ENCODE measurements at places on chromosomes 6 and 20. TPM values are rescaled to one million over a fixed set of nuclear protein-coding genes. Genes with fewer than 3 reads are reported as not detected.
A peak's percentile ranks its signal among the peaks of the same experiment; 100 is the strongest.

- no peak for DNase-seq
These were observed 462.3 kb downstream of the CDC5L start for GRCh38 chr6:44849806-44850205.

DNA sequence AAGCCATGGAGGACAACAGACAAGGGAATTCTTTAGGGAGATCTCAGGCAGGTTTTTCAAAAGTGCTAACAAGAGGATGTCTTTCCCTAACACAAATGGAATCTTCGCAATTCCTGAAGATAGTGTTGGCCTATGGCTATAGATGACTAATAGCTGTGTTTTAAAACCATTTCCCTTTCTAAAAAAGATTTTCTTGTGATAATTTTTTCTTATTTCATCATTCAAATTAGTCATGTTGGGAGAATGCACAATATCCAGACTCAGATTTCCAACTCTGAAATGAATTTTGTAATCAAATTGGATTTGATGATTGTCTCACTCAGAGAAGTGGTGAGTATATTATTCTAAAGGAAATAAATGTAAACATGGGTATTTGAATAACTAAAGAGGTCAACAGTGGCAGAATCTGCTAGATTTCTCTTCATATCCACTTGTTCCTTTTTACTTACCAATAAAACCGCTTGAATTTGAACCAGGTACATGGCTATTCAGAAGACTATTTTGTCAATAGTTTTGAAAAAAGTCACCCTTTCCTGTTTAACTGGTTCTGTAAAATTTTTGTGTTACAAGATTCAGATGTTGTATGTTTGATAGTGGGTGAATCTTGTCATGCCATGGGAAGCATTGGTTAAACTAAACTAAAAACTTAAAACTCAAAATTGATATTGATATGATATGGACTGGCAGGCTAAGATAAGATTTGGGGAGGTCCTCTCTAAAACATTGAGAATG, 1223.7 kb upstream of the EYS start:
- DNase-seq: no peak

DNA sequence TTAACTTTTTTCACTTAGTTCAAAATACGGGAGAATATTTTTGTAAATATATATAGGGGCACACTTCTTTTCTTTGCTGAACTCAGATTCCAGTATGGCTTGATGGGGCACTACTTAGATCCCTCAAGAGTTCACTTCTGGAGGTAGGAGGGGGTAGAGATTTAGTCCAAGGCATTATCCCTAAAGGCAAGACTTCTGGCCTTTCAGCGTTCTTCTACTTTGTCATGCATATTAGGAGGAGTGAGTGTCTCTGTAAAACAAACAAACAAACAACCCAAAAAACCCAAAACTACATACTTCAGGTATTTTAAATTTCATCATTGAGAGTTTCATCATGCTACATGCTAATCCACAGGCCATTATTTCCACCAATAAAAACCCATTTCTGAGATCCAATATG, 32.0 kb downstream of the SMPDL3A start:
- no peak for DNase-seq

DNA sequence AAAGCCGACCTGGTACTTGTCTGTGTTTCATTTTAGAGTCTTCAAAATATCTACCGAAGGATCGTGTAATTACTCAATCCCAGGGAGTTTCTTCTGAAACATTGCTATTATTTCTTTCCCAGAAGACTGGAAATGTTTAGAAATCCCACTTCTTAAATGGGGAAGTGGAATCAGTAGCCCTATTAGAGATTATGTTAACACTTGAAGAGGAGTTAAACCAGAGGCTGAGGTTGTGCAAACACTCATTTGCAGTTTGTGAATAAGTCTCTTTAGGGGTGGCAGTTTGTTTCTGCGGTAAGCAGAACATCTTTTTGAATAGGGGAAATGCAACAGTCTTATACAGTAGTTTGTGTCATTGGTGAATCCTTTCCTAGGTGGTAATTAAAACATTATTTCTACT, 21.3 kb downstream of the DSP start:
- no peak for DNase-seq

DNA sequence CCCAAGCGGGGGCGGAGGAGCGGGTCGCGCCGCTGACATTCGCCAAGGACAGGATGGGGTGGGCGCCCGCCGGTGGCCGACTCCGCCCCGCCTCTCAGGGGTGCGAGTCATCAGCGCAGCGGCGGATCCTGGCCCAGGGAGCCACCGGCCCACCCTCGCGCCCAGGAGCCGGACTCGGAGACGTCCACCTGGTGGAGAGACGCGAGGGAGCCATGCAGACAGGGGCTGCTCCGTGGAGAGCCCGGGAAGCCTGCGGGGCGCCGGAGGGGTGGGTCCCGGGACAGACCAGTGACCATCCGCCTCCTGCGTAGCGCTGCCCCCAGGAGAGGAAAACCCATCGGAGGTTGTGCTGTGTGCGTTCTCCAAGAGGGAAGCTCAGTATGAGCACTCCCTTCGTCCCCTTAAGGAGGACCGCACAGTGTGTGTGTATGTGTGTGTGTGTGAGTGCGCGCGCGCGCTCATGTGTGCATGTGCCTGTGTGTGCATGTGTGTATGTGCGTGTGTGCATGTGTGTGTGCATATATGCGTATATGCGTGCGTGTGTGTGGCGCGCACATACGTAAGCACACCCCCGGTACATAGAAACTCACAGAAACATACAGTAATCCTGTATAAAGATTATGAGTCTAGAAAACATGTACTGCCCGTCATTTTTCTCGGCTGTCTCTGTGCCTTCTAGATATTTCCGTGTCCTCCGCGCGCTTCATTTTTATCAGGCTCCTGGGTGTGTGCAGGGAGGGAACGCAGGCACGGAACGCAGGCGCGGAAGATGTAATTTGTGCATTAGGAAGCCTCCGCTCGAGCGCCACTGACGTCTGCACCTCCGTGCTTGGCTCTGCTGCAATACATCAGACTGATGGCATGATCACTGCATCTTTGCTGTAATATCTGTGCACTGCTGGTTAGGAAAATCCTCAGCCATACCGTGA, 158.9 kb downstream of the TBXT start:
- no peak for DNase-seq

DNA sequence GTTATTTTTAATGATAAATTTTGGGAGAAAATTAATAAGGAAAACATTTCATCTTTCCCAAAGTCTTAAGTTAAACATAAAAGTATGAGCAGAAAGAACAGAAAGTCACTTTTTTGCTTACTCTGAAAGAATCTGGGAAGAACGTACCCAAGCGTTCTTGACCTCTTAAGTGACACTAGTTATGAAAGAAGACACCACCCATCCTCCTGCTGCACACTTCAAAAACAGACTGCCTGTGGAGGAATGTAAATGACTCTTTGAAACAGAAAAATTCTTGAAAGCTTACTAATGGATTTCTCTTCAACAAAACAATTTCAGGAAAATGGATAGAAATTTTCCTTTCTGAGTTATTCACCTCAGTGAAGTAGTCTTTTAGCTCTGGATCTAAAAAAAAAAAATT, 227.7 kb downstream of the MEI4 start:
- DNase-seq: no peak

GRCh38 chr6:12354499-12354898, 64.3 kb downstream of the EDN1 start:
- DNase-seq: no peak

DNA sequence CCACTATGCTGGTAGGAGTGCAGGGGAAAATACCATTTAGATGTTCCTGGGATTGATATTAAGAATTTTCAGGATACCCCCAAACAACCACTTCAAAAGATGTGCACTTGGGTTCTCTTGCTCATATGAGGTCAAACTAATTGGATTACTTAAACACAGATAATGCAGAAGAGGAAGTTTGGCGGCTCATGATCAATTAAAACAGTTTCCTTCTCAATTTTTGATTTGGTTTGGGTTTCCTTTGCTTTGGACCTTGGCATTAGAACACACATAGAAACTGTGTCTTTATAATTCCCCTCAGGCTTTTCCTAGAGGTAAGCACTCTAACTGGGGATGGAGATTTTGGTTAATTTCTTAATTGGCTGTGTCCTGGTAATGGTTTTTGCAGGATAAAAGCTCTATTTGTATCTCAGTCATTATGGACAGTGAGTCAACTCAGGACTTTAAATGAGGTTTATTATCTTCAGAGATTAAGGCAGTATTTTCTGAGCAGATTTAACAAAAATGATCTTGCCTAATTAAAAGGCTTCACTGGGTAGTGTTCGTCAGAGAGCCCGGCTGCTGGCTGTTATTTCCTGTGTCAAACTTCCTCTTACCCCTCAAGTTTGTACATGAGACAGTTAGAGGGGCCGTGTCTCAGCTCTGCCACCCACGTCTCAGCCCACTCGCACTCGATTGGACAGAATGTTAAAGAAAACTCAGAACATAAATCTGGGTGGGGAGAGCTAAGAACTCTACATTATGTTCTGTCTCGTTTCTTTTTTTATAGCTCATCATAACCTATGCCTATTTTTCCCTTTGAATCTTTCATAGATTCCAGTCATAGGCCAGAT, 50.3 kb upstream of the PREP start:
- DNase-seq: no peak

GRCh38 chr6:75210885-75211739, 5.3 kb upstream of the COL12A1 start:
- peak; percentile 33 for DNase-seq

DNA sequence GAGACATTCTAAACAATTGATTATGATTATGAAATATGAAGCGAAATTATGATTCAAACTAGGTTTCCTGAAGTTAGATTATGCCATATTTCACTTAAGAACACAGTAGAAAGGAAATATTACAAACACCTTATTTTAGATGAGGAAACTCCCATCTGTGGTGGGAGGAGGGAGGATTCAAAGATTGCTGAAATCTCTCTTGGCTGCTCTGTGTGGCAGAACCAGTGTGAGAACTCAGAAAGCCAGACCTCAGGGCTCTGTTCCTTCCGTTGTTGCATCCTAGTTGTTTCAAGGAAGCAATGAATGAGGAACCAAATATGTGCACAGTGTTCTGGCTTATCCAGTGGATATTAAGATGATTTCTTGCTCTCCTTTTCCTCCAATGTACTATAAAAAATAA, 2.1 kb downstream of the TAAR5 start:
- DNase-seq: no peak

DNA sequence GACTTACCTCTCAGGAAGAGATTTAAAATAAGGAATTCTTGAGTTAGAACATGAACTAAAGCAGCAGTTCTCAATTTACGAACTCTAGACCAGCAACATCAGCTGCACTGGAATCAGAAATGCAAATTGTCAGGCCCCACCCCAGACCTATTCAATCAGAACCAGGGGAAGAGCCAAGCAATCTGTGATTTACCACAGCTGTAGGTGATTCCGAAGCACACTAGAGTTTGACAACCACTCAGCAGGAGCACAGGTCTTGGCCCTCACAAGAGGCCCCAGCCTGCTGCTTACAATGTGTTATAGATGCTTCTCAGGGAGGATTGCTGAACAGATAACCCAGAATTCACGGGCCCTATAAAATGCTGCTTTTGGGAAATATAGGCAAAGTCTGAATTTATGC, 279.2 kb downstream of the PTPRK start:
- no peak for DNase-seq

- no peak for DNase-seq
These were observed 337.0 kb downstream of the RNGTT start for GRCh38 chr6:88626460-88626859.

GRCh38 chr20:63898882-63899558, 4.1 kb downstream of the DNAJC5 start:
- no peak for DNase-seq

DNA sequence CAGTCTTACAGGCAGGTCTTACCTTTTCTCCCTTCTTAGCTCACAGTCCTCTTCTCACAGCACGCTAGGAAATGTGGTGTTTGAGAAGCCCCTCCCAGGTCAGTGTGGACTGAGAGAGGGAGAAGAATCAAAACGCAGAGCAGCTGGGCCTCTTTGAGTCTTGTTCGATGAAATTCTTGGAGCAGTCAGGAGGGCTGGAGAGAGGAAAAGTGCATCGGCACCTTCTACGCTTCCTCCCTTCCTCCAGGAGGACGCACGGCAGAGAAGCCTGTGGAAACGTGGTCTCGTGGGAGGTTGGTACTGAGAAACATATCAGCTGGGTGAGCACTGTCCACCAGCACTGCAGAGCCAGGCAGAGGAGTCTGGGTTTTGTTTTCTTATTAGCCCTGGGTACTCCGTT, 52.7 kb downstream of the TXLNB start:
- DNase-seq: no peak

GRCh38 chr6:157530126-157530525, 149.1 kb downstream of the ZDHHC14 start:
- DNase-seq: no peak

- no peak for DNase-seq
These were observed 62.9 kb upstream of the SLC22A1 start for GRCh38 chr6:160058603-160059215.

DNA sequence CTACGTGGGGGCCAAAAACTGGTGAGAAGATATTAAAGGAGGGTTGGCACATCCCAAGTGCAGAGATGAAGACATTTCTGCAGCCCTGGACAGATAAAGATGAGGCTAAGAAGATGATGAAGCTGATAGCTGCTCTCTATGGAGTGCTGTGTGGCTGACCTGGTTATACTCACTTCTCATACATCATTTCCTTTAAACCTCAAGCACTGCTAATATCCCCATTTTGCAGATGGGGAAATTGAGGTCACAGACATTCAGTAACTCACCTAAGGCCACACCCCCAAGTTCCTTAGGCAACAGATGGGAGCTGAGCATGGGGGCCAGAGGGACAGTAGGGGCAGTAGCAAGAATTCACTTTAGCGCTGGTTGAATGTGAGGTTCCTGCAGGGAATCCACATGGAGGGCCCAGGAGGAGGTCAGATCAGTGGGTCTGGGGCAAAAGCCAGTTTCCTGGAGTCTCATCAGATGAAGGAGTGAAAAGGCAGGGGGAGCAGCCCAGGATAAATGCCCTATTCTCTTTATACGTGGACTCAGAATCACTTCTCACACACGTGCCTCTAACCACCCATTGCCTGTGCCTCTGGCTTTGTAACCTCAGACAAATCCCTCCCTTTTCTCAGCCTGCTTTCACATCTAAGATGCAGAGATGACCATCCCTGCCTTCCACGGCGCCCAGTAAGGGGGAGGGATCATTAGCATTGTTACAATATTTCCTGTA, 125.8 kb downstream of the NFATC2 start:
- DNase-seq: no peak

- DNase-seq: peak; percentile 26
These were observed 1.6 kb upstream of the THBD start for GRCh38 chr20:23050847-23051627.

GRCh38 chr6:37793067-37793466, 26.5 kb upstream of the ZFAND3 start:
- DNase-seq: no peak

GRCh38 chr6:42781796-42782688, at the start of gene BICRAL:
BICRAL (plus strand) TSS chr6:42782052; CDS start chr6:42822023, 39,971 bp downstream.
- peak; percentile 68 for DNase-seq

LTB gene
- total RNA-seq: 16.3 TPM

IPCEF1 gene
- total RNA-seq: 0.34 TPM

NHSL1 gene
- total RNA-seq: 2.4 TPM

ZNF165 gene
- 0.34 TPM for total RNA-seq

TRAPPC3L gene
- total RNA-seq: not detected

EEF1A1 gene
- 11,266 TPM for total RNA-seq

ZSCAN23 gene
- total RNA-seq: 0.50 TPM

PTGIS gene
- total RNA-seq: 31.0 TPM

CFAP206 gene
- total RNA-seq: not detected

STX11 gene
- total RNA-seq: 19.7 TPM

C2 gene
- 1.4 TPM for total RNA-seq

MYB gene
- 82.5 TPM for total RNA-seq

CALHM4 gene
- total RNA-seq: not detected

OR2J3 gene
- total RNA-seq: not detected

CLVS2 gene
- not detected for total RNA-seq

GJA10 gene
- 0.32 TPM for total RNA-seq

GHRH gene
- not detected for total RNA-seq

SPEF1 gene
- not detected for total RNA-seq

FHL5 gene
- not detected for total RNA-seq

RFX6 gene
- total RNA-seq: not detected

PRDM13 gene
- total RNA-seq: not detected

NINL gene
- total RNA-seq: 7.5 TPM

Measured in activated T-helper 2 cell treated with anti-CD3 and anti-CD28 coated beads, Interferon-gamma antibody, Interleukin-2, Interleukin-4, amounts not matched to agents 10 μg/mL and 5 μg/mL and 100 μg/mL, durations not matched to agents 14 hours and 24 hours and 36 hours (primary cell).